Endothelial cell of umbilical vein (primary cell): ENCODE measurements at places on chromosomes 11 and 22. TPM values are rescaled to one million over a fixed set of nuclear protein-coding genes. Genes with fewer than 3 reads are reported as not detected.

Gene JAML
- 0.35 and 0.39 TPM in 2 replicates for total RNA-seq

Gene SAA1
- total RNA-seq: not detected in 2 replicates

Gene KLHDC7B
- total RNA-seq: not detected in 2 replicates

Gene ZNF215
- total RNA-seq: 2.9 and 6.0 TPM in 2 replicates

- no peaks in the 10 kb centered on the region for H3K4me1 ChIP-seq
- H3K27me3 ChIP-seq: no peaks in the 10 kb centered on the region
- DNase-seq: no peak
- H3K4me3 ChIP-seq: no peak overlapping the region
- no peaks in the 10 kb centered on the region for H3K36me3 ChIP-seq
These were observed 202.9 kb downstream of the FAM76B start for GRCh38 chr11:95586661-95587060.

DNA sequence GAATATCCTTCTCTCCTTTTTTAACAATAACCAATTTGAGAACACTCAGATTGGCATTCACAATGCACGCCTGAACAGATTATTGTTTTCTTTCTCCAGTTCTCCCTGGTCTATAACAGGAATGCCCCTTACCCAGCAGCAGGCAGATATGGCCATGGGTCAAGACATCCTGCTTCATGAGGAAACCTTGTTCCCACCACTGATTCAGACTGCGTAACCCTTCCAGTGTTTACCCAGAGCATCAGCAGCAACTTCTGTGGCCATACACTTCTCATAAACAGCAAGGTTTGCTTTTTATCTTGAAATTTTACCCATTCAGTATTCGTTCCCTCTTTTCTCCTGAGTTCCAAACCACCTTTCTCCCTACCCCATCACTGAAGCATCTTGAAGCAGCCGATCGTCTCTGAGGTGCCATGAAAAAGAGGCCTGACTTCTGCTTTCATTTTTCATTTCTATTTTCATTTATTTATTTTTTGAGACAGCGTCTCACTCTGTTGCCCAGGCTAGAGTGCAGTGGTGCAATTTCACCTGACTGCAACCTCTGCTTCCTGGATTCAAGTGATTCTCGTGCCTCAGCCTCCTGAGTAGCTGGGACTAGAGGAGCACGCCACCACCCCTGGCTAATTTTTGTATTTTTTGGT, 9.6 kb downstream of the PTS start:
- peaks cover 11% of the 10 kb centered on the region for H3K36me3 ChIP-seq
- H3K27me3 ChIP-seq: no peaks in the 10 kb centered on the region
- H3K27ac ChIP-seq: no peak overlapping the region
- no peaks in the 10 kb centered on the region for H3K4me1 ChIP-seq

DNA sequence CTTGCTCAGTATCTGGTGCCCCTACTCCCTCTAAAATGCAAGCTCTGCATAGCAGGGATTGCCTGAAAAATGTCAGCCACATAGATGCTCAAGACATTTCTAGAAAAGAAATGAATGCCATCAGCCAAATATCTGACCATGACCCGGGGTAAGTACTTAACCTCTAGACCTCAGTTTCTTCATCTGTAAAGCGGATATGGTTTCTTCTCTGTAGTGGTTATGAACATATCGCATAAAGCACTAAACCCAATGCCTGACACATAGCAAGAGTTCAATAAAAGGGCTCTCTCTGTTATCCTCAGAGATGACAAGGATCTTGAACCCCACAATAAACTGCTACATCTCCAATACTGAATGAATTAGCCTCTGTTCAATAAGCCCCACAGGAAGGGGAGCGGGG, 122.6 kb downstream of the ABTB2 start:
- H3K27me3 ChIP-seq: peaks cover 2% of the 10 kb centered on the region
- H3K4me3 ChIP-seq: no peak overlapping the region
- DNase-seq: no peak
- H3K4me1 ChIP-seq: peaks cover 6% of the 10 kb centered on the region

DNA sequence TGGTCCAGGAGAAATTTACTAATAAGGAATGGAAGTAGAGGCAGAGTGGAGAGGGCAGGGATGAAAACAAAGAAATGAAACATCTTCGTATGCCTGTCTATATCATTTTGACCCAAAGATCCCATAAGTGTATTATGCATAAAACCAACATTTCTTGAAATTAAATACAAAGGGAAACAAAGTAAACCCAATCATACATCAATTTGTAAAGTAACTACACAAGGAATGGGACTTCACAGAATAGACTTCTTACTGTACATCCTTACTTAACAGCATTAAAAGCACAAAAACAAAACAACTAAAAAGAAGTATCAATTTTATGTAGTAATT, 253.6 kb upstream of the CCDC179 start:
- H3K4me3 ChIP-seq: no peak overlapping the region
- peaks cover 3% of the 10 kb centered on the region for H3K4me1 ChIP-seq
- H3K27me3 ChIP-seq: no peaks in the 10 kb centered on the region

- no peaks in the 10 kb centered on the region for H3K36me3 ChIP-seq
- no peaks in the 10 kb centered on the region for H3K4me1 ChIP-seq
- no peak overlapping the region for H3K4me3 ChIP-seq
- no peak overlapping the region for H3K27ac ChIP-seq
These were observed 70.9 kb downstream of the ZBTB44 start for GRCh38 chr11:130243816-130244215.

DNA sequence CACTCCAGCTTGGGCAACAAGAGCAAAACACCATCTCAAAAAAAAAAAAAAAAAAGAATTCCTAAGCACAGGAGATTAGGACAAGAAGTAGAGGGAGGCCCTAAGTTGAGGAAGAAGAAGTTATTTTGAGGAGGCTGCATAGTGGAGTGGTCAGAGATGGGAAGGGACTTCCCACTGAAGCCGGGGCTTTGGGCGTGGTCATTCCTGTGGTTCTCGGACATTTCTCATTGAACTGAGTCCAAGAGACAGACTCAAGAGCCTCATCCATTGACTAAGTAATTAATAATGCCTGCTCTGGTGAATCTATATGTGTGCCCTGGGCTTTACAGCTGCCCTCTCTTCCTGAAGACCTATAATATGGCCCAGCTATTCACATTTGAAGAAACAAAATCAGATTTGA, 53.2 kb upstream of the FTH1 start:
- H3K27ac ChIP-seq: no peak overlapping the region

DNA sequence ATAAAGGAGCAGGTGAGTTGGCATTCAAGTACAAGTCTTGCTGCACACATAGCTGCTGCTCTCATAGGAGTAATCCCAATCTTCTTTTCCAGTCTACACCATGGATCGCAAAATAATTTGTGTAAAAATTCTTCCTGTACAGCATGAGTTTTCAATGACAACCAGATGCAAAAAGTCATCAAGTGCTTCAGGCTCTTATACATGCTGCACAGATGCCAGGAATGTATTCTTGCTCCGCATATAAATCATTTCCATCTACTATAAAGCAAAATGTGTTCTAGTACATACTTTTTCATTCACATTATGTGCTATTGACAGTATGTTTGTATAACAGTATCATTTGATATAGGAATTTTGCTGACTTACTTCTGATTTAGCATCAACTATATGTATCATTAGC, 35.4 kb downstream of the NXPE2 start:
- no peak for DNase-seq
- no peaks in the 10 kb centered on the region for H3K4me1 ChIP-seq
- no peak overlapping the region for H3K27ac ChIP-seq
- no peak overlapping the region for H3K4me3 ChIP-seq
- no peaks in the 10 kb centered on the region for H3K36me3 ChIP-seq
- no peaks in the 10 kb centered on the region for H3K27me3 ChIP-seq

- H3K27ac ChIP-seq: no peak overlapping the region
- H3K4me1 ChIP-seq: peaks cover 14% of the 10 kb centered on the region
- H3K4me3 ChIP-seq: no peak overlapping the region
- no peak for DNase-seq
- H3K36me3 ChIP-seq: no peaks in the 10 kb centered on the region
- H3K27me3 ChIP-seq: peaks cover 3% of the 10 kb centered on the region
These were observed 23.0 kb upstream of the MYEOV start for GRCh38 chr11:69270941-69271340.

- DNase-seq: no peak
- H3K27ac ChIP-seq: no peak overlapping the region
- no peaks in the 10 kb centered on the region for H3K36me3 ChIP-seq
- H3K27me3 ChIP-seq: no peaks in the 10 kb centered on the region
These were observed 13.1 kb downstream of the OR52A5 start for GRCh38 chr11:5124891-5125620.

GRCh38 chr22:47043835-47044721, 281.6 kb downstream of the TBC1D22A start:
- no peak overlapping the region for H3K4me3 ChIP-seq
- peaks cover 3% of the 10 kb centered on the region for H3K4me1 ChIP-seq
- H3K27me3 ChIP-seq: no peaks in the 10 kb centered on the region
- DNase-seq: peak; percentile 36
- H3K36me3 ChIP-seq: no peaks in the 10 kb centered on the region
